ENCODE measurements at places on chromosomes 3 and 15.

- peak; percentile 15 for DNase-seq
Measured at GRCh38 chr15:44207643-44208042, 12.6 kb upstream of the FRMD5 start.

- no peak for DNase-seq
Measured at GRCh38 chr3:129758785-129759320, 134.7 kb downstream of the TMCC1 start.

GRCh38 chr15:90336705-90337141, 15.4 kb upstream of the ZNF774 start:
- peak; percentile 56 for DNase-seq

DNA sequence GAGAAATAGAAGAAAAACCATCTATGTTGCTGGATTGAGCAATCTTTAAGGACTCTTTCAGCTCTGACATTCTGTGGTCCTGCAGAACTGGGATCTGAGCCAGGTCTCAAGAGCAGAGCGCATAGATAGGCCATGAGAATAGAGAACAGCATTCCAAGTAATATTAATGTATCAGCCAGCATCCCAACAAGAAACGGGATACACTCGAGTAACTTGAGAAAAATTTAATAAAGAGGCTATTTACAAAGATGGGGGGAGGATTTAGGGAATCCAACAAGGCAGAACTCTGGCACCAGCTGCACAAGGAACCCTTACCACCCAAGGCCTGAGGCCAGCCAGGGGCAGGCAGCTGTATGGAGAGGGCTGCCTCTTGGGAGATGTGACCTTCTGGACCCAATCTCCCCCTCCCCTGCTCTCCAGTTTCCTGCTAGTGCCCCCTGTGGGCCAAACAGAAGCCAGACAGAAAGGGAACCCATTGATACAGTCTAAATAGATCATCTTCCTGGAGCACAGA, 8.2 kb downstream of the TMOD2 start:
- DNase-seq: peak; percentile 96

DNA sequence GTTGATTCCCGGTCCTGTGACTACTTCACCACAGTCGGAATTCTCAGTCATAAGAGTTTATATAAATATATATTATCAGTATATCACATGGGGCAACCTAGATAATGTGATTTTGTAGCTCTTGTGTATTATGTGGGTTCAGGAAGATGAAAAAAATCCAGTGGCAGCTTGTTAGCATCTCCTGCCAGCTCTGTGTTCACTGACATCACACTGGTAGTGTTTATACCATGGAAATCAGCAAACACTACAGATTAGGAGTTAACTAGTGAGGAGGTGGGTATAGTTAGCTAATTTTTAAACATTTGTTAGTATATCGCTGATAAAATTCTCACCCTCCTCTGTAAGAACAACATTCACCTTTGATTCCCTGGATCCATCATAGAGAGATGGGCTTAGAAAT, 44.5 kb upstream of the KCNMB2 start:
- no peak for DNase-seq

- no peak for DNase-seq
Measured at GRCh38 chr15:54808321-54808720, 388.4 kb downstream of the RSL24D1 start.

- DNase-seq: no peak
Measured at GRCh38 chr3:31422237-31422636, 110.5 kb upstream of the STT3B start.

DNA sequence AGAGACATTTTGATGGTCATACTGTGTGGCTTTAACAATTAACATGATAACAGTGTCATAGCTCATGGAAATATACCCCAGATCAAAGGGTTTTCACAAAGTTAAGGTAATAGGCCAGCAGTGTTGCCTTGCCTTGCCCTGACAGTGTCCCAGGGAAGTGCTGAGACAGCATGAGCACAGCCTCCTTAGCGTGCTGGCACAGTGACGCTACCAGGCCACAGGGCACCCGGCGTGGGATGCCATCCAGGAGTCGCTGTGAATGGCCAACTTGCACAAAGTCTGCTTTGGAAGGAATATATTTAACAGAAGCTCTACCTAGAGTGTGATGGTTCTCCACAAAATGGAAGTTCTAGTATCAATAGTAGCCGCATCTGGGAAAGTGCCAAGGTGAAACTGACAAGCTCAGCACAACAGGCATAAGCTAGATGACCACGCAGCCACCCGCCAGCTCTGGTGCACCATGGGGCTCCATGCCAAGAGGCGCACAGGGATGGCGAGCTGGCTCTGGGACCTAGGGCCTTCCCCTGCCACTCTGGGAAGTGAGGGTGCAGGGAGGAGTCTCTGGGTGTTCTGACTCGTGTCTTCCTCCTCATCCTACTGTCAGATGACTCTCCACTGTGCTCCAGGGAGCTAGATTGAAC, 86.2 kb downstream of the GABRB3 start:
- no peak for DNase-seq

DNA sequence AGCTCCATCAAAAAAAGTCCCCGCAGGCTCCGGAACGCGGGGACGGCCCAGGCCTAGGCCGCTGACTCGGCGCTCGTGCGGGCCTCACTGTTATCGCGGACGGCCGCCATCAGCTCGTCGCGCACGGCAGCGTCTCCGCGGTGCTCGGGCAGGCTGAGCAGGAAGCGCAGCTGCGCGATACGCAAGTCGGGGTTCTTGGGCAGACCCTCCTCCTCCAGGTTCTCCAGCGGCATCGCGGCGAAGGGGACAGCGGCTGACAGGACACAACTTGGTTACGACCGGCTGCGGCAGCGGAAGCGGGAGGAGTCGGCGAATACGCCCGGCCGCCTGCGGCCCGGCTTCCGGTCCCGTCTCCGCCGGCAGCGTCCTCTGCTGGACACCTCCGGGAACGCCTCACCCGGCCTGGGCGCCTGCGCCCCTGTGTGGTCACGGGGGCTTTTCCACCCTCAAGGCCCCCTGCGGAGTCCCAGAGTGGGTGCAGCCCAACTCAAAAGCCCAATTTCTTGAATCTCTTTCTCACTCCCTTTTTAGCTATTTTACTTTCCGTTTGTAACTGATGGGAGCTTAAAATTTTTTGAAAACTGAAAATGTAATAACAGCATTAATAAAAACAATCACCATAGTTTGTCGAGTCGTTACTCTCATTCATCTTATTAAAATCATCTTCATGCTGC, at the start of gene PSMD6:
PSMD6 (minus strand) TSS at position 308 of the 674 bp plus-strand sequence; CDS start at position 233, 75 bp downstream.
- peak; percentile 25 for DNase-seq

DNA sequence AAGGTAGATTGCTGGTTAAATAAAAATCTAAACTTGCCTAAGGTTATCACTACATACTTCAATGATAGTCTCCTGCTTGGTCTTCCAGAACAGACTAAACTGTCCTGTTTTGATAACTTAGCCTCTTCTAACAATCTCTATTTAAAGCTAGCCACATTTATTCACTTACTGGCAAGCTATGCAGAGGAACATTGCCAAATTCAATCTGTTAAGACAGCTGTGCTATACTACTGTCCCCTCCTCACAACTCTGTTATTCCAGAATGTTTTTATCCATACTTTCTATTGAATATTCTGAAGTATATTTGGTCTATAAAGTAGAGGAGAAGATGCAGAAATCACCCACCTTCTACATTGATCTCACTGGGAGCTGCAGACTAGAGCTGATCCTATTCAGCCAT, 594.0 kb upstream of the CCDC54 start:
- no peak for DNase-seq

- DNase-seq: no peak
Measured at GRCh38 chr15:25226360-25226759, 212.5 kb downstream of the UBE3A start.

DNA sequence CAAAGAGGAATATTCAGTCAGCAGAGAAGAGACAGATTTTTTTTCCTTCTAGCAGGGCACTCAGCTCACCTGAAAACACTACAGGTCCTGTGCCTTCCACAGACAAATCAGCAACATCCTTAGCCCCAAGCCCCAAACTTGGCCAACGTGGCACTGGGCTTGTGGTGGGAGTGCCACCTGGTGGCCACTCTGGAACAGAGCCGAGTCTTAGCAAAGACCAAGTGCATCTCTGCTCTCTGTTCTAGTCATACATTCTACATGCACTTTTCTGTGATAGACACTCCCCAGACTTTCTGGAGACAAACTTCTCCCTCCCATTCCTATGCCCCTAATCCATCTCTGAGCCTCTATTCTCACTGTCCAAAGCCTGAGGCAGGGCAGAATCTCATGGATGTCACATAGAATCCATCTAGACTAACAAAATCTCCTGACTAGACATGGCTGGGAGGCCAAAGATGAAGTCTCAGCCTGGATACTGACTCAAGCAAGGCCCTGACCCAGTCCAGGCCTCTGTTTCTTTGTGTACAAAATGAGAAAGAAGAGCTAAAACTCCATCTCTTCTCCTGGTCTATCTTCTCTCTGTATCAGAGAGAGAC, 5.1 kb upstream of the SEMA7A start:
- DNase-seq: no peak

GRCh38 chr15:55106155-55106554, 90.6 kb downstream of the RSL24D1 start:
- no peak for DNase-seq

DNA sequence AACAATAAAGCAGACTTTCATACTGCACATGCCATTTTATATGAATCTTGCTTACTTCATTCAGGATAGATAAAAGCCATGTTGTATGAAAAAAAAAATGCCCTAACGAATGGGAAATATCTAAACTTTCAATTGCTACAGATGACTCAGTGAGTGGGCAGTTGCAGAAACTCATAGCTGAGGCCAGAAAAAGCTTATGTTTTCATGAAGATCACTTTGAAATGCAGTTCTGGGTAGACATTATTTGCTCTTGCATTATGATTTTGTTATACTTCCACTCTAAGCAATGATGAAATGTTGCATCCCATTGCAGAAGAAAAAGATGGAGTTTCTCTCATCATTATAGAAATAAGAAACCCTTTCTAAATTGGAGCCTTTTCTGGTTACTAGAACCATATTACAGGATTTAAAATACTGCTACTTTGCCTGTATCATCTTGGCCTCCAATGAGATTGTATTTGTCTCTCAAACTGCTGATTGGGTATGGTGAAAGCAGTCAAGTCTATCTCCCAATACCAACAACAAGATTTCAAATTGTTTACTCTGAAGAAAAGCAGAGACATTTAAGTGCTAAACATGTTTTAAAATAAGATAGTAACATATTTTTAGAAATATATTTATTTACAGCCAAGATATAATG, 17.0 kb downstream of the PEAK1 start:
- DNase-seq: peak; percentile 62

DNA sequence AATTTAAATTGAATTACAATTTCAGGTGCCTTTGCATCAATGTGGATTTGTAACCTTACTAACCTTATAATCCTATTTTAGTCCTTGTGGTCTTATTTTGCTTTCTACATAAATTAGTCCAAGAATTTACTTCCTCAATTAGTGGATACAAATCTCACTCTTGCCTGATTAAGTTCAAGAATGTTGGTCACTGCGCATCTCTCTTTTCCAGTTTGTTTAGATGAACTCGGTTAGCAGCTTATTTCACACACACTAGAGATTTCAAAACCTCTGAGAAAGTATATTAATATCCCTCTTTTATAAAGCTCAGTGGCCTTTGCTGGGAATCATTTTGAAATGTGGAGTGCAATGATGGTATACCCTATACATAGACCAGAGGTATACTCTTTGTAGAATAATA, 243.4 kb downstream of the DTWD1 start:
- no peak for DNase-seq

- no peak for DNase-seq
Measured at GRCh38 chr3:32082721-32083120, 23.7 kb upstream of the GPD1L start.

- DNase-seq: no peak
Measured at GRCh38 chr3:8986741-8987140, 23.5 kb upstream of the RAD18 start.

Data from skeletal muscle cell (primary cell).